ELF-1 (cell line): ENCODE measurements at places on chromosomes 13 and 19.
A peak's percentile ranks its signal among the peaks of the same experiment; 100 is the strongest.

GRCh38 chr19:30228835-30229524 is 143.2 kb upstream of the ZNF536 start:
- peak; percentile 35 for DNase-seq

DNA sequence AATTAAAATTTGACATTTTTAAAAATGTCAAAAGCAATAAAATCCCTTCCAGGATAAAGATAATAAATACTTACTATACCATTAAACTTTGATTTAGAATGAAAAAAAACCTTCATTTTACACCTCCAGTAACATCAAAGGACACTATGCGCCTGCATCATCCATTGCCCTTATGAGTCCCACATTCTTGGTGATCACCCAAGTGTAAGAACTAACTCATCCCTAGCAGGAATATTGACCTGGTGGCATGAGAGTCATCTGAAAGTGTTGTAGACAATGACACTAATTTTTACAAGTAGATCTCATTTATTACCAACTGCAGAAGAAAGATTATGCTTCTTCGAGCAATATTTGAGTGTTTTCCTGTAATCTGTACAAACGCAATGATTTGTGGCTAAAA is 1128.9 kb downstream of the EFNB2 start:
- no peak for DNase-seq

DNA sequence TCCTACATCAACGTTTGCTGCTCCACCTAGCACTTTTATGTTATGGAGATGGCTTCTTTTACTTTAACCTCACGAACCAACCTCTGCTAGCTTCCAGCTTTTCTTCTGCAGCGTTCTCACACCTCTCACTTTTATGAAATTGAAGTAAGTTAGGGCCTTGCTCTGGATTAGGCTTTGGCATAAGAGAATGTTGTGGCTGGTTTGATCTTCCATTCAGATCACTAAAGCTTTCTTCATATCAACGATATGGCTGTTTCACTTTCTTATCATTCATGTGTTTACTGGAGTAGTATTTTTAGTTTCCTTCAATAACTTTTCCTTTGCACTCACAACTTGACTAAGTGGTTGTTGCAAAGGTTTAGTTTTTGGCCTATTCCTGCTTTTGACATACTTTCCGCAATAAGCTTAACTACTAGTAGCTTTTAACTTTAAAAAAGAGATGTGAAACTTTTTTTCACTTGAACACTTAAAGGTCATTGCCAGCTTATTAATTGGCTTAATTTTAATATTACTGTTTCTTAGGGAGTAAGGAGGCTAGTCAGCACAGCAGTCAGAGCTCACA is 60.0 kb upstream of the SPRY2 start:
- DNase-seq: no peak

DNA sequence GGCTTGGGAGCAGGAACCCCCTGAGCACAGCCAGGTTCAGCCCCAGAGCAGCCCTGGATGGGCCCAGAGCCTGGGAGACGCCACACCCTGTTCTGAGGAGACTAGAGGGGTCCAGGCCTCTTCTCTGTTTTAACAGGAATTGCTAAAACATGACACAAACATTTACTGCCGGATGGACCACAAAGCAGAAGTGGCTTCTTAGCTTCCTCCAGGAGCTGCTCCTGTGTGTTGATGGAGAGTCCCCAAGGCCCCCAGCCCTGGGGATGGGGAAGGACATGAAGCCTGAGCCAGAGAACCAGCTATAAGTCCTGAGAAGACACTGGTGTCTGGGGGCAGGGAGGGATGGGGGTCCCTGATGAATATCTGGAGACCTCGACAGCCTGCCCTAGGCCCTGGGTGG is 14.6 kb downstream of the CEACAM3 start:
- no peak for DNase-seq

DNA sequence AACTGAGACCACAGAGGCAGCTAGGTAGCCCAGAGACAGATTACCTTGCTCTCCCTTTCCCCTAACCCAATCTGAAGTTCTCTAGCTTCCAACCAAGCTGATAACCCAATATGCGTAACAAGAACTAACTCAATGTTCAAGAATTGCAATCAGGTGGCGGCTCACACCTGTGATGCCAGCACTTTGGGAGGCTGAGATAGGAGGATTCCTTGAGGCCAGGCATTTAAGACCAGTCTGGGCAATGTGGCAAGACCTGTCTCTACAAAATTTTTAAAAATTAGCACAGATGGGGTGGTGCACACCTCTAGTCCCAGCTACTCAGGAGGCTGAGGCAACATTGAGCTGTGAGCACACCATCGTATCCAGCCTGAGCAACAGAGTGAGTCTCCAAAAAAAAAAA is 86.7 kb upstream of the IPO5 start:
- DNase-seq: no peak

GRCh38 chr13:96034662-96035061 is 18.5 kb downstream of the UGGT2 start:
- DNase-seq: no peak

DNA sequence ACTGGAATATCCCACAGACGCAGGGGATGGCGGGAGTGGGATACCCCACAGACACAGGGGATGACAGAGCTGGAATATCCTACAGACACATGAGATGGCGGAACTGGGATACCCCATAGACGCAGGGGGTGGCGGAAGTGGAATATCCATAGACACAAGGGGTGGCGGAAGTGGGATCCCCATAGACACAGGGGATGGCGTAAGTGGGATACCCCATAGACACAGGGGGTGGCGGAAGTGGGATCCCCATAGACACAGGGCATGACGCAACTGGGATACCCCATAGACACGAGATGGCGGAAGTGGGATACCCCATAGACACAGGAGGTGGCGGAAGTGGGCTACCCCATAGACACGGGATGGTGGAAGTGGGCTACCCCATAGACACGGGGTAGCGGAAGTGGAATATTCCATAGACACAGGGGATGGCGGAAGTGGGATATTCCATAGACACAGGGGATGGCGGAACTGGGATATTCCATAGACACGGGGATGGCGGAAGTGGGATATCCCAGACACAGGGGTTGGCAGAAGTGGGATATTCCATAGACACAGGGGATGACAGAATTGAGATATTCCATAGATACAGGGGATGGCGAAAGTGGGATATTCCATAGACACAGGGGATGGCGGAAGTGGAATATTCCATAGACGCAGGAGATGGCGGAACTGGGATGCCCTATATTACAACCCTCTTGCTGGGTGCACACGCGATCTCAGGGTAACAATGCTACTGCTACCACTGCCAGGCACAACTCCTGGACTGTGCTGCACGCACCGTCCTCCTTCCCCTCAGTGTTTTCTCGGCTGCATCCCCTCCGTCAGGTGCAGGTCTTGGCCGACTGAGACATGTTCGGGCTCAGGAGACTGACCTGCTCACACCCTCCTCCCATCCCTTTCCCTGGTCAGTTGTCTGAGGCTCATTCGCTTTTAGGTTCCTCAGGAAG is 28.1 kb downstream of the ZNF787 start:
- no peak for DNase-seq
